Amniotic stem cell (primary cell): ENCODE measurements at places on chromosomes 3 and 15.

GRCh38 chr3:172379372-172379771 is 68.9 kb downstream of the GHSR start:
- no peak for DNase-seq

DNA sequence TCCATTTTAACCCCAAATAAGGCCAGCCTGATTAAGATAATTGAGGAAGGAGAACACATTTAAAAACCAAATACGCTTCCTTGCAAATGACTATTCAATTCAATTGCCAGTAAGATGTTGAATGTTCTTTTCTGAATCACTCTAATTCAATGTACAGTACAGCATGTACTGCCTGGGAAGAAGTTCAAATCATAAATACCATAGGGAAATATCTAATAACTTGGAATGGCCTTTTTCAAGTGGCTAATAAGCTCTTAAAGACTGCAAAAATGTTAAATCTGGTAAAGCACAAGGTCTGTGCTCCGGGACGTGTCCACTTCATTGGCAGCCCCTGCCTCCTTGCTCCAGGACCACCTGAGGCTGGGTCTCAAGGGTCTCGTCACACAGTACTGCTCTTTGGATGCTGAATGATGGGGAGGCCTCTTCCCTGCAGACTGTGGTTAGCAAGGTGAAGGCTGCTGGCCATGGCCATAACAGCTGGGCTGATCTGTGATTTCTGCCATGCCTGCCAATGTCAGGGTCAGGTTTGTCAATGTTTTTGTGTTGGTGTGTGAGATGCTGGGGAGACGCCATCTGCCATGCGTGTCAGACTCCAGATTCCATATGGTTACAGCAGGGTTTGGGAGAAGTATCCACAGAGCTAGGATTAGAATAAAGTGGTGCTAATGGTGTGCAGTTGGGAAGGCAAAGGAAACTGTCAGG is 300.5 kb downstream of the ADAMTS17 start:
- DNase-seq: no peak

DNA sequence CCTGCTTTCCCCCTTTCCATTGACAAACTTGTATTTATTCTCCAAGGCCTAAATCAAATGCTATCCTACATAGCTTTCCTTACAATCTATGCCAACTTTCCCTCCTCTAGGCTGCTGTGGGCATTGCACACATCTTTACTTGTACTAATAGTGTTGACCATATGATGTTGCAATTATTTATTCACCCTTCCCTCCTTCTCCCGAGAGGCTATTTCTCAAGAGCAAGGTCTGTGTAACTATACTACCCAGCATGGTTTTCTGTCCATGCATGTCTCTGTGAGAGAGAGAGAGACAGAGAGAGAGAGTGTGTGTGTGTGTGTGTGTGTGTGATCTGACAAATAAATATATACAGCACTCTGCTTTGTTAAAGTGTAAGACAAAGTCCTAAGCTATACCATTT is 63.8 kb downstream of the GTPBP8 start:
- no peak for DNase-seq

DNA sequence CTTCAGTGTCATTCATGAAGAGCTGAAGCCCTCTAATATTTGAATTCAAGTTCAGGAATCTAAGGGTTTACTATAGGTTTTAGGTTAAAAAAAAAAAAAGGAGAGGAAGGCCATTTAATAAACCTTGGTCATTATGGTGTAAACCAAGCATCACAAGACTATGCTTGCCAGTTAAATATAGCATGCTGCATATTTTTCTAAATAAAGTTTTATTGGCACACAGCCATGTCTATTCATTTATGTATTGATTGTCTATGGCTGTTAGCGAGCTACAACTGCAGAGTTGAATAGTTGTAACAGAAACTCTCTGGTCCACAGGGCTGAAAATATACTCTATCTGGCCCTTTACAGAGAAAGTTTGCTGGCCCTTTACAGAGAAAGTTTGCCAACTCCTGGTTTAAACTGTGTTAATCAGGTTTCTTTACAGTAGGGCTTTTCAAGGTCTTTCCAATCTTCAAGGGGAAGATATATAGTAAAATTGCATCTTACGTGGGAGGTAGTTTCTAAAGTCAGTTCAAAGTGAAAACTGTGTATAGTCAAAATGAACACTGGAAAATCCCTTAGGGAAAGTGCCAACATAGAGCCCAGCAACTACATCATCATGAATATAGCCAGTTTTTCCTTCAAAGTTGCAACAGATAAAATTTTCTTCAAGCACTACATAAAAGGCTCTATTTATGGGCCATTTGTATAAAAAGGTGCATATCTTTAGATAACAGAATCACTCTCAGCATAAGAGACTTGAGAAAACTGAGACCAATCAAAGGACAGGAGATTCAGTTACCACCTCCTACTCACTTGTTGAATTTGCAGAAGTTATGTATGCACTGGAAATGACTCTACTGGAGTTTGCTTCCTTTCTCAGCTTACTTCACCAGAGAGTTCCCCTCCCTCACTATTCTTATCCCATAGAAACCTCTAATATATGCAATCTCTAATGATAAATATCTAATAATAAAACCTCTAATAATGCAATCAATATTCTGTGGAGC is 49.7 kb upstream of the FRMD4B start:
- DNase-seq: no peak

GRCh38 chr3:107562969-107563529 is 40.3 kb downstream of the BBX start:
- no peak for DNase-seq

- no peak for DNase-seq
Observed at GRCh38 chr3:69419276-69419675, 33.4 kb upstream of the FRMD4B start.

- no peak for DNase-seq
Observed at GRCh38 chr3:125280668-125281361, 68.3 kb upstream of the SLC12A8 start.

DNA sequence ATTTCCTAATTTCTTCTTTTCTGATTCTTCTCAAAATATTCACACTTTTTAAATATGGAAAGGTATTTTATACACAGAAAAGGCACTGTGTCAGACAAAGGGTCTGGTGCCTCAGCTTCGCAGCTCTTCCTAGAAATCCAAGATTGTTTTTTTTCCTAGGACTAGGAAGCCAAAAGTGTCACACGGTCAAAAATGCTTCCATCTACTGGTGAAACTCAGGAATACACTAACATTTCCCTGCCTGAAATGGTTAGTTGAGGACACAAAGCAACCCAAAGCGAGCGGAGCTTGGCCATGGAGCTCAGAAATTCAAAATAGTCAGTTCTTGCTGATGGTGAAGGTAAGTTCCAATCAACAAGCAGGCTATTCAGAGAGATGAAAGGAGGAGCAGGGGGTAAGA is 426.5 kb upstream of the RASGRP1 start:
- peak; percentile 1 for DNase-seq

DNA sequence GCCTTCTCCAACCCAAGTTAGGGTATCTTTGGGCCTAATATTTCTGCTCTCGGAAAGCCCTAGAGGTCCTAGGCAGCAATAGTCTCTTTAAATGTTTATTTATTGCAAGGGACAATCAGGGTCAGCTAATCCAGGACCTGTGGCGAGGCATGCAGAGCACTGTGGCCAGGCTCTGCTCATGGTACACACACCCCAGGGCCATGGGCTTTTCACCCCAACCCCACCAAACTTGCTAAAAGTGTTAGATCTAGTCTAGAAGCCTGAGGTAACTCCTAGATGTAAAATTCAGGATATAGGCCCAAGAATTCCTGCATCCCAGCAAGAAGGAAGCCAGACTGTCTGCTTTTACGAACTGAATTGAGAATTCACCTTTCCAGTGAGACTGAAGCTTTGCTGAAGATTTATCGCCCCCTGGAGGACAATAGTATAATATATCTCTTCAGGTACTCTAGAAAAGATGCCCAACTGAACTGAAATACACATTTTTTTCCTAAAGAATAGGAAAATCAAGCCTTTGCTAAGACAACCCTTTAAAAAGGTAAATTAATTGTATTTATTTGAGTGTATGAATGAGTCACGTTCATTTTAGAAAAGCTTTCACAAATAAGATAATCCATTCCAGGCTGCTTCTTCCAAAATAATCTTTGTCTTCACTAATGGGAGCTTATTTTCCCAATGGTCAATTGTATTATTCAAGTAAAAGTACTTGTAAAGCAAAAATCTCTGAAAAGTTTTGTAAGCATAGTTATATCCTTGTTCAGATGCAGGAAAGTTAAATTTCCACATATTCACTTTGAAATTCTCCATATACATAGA is 89.8 kb downstream of the LRRC3B start:
- no peak for DNase-seq

DNA sequence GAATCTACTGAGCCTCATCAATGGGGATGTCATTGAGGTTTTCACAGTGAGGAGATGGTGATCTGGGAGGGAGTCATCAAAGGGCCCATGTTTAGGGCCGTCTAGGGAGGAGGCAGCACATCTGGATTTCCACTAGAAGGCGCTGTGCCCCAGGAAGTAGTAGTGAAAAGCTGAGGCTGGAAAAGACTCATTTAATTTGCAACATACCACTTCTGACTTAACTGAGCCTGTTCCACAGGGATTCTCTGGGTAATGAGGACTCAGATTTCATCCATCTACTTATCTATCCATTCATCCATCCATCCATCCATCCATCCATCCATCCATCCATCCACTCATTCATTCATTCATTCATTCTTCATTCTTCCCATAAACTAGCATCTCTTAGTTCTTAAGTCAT is 17.4 kb upstream of the SHF start:
- DNase-seq: peak; percentile 14
